ENCODE measurements at places on chromosomes 1 and 21.
A peak's percentile ranks its signal among the peaks of the same experiment; 100 is the strongest.

GRCh38 chr1:50996083-50996482 is 26.0 kb downstream of the CDKN2C start:
- DNase-seq: no peak

- no peak for DNase-seq
Observed at GRCh38 chr21:45864436-45864835, 117.1 kb upstream of the COL6A1 start.

- no peak for DNase-seq
Observed at GRCh38 chr1:67612788-67613241, 72.2 kb upstream of the GADD45A start.

DNA sequence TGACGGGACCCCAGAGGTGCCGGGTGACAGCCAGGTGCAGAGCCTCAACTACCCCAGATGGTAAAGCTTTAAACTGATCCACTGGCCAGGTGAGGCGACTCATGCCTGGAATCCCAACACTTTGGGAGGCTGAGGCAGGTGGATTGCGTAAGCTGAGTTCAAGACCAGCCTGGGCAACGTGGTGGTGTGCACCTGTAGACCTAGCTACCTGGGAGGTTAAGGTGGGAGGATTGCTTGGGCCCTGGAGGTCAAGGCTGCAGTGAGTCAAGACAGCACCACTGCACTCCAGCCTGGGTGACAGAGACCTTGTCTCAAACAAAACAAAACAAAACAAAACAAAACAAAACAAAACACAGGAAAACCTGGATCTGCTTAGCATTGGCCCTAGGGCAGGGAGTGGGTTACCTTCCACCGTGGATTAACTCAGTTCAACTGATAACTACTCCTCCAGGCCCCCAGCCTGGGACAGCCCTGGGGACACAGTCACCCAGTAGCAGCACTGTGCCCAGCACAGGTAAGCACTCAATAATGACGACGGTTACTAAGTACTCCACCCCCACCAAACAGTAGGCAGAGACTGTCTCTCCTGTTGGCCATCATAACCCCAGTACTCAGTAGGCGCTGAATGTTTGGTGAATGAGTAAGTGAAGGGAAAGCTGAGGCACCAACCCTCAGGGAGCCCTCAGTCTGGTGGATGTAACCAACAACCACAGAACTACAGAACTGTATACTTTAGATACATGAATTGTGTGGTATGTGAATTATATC is 21.6 kb downstream of the SLC66A1 start:
- DNase-seq: no peak

GRCh38 chr1:54798769-54799641 is 2.1 kb downstream of the TTC22 start:
- DNase-seq: no peak

GRCh38 chr1:66996018-66996682 is 57.8 kb downstream of the SLC35D1 start:
- DNase-seq: peak; percentile 57

- no peak for DNase-seq
Observed at GRCh38 chr21:43192501-43193081, 23.8 kb downstream of the CRYAA start.

GRCh38 chr1:147089457-147089856 is 82.8 kb downstream of the PRKAB2 start:
- no peak for DNase-seq

DNA sequence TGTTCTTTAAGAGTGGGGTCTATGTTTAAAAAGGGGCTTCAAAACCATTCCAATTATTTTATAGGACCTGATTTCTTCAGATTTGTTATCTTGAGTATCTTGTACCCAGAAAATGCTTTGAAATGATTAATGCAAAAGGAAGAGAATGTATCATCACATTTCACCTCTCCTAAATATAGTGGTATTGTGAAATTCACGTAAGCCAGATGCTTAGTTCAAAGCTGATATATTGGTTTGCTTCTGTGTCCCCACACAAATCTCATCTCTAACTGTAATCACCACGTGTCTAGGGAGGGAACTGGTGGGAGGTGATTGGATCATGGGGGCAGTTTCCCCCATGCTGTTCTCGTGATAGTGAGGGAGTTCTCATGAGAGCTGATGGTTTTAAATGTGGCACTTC is 8.5 kb downstream of the SOAT1 start:
- no peak for DNase-seq

- no peak for DNase-seq
Observed at GRCh38 chr1:87650306-87650705, 321.6 kb downstream of the LMO4 start.

- no peak for DNase-seq
Observed at GRCh38 chr1:69754521-69754920, 186.8 kb downstream of the LRRC7 start.

DNA sequence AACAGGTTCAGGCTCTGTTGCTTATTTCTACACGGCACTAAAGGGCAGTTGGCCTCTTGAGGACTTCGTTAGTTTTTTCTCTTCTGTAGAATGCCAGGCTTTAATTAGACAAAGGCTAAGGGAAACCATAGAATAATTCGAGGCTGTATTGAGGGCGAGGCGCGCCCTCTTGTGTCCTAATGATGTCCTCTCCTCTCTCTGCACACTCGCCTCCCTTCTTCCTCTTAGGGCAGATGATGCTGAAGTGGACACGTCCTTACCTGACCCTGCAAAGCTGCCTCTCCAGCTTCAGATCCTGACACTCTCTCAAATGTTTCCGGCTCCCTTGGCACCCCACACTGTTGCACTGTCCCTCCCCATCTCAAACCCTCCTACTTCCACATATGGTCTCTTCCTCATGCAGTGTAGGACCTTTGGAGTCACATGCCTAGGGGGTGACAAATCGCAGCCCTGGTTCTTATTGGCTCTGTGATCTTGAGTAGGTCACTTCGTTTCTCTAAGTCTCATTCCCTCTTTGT is 1.9 kb upstream of the ZSCAN20 start:
- peak; percentile 93 for DNase-seq

GRCh38 chr1:58855274-58856165 is 71.7 kb upstream of the JUN start:
- DNase-seq: no peak

DNA sequence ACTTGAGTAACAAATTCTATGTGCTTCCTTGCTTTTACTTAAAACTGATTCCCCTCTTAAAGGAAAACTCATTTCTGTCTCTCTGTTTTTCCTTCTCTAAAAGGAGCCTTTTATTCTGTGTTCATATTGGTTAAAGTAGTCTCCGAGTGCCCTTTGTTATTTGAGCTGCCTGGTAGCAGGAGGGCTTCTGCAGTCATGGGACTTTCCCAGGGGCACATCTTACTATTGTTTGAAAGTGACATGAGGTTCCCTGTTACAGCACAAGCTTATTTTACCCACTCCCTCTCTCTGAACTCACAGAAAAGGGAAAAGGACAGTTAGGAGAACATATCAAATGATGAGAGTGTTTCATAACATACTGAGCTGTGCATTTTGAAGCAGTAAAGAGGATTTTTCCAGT is 58.1 kb upstream of the ANGPTL1 start:
- DNase-seq: no peak

- no peak for DNase-seq
Observed at GRCh38 chr1:201605385-201606010, 66.6 kb downstream of the NAV1 start.

DNA sequence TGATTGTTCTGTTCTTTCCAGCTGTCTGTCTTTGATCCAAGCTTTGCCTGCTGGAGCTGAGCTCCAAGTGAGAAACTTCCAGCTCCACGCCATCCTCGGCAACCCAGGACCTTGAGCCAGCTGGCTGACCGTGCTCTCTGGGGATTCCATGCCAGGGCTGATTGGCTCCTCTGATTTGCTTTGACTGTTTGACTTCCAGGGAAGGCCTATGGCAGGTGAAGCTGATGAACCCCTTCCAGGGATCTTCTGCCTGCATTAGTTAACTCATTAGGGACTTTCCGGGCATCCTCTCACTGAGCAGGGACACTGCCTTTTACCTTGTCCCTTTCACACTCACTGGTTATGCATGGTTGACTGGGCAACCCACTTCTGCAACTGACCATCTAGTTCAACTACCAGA is 406.1 kb downstream of the RPS6KC1 start:
- no peak for DNase-seq

DNA sequence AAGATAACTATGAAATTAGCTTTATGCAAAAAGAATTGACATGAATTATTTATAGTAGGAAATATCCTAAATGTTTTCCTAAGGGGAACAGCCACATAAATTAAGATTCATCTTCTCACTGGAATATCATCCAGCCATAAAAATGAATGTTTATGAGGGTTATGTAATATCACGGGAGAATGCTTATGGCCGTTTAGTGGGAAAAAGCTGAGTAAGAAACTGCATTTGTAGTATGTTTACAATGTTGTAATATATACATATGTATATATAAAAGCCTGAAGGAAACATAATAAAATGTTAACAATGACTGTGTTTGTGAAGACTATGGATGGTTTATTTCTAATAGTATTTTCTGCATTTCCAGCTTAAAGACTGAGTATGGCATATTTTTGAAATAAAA is 152.3 kb upstream of the DNAH14 start:
- DNase-seq: no peak

DNA sequence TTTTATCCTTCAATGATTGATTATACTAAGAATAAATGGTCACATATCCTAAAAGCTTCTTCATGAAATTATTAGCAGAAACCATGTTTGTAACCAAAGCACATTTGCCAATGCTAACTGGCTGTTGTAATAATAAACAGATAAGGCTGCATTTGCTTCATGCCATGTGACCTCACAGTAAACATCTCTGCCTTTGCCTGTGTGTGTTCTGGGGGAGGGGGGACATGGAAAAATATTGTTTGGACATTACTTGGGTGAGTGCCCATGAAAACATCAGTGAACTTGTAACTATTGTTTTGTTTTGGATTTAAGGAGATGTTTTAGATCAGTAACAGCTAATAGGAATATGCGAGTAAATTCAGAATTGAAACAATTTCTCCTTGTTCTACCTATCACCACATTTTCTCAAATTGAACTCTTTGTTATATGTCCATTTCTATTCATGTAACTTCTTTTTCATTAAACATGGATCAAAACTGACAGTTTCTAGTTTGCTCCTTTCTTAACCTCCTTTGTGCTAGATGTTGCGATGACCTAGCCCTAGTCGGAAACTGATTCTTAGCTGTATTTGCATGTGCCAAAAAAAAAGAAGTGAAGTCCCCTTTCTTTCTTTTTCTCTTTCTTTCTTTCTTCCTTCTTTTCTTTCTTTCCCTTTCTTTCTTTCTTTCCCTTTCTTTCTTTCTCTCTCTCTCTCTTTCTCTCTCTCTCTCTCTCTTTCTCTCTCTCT is 45.1 kb downstream of the MAP3K7CL start:
- no peak for DNase-seq

DNA sequence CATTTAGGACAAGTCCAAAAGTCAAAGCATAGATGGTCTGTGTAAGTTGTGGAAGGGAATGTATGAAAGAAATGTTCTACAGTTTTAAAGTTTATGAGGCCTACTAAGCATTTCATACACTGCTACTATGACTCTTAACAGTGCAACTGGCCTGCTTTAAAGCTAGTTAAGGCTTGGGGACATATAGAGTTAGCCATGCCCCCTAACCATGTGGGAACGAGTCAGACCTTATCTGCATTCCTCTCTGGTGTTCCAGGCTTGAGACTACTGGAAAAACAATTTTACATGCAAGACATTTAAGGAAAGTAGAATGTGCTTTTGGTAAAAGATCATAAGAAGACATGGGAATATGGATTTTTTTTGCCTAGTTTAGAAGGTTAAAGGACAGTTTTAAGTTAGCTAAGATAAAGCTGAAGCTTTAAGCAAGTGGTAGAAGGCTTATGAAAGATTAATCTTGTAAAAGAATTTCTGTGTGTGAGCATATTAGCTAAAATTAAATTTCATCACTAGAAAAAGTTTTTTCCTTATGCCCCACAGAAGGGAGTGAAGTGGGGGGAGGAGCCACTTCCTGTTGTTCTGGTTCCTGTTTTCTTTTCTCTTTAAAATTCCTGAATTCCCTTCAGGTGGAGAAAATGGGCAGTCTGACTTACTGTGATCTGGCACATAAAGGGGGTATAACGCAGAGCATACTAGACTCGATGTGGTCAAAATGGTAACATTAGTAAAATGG is 8.9 kb upstream of the CD48 start:
- no peak for DNase-seq

DNA sequence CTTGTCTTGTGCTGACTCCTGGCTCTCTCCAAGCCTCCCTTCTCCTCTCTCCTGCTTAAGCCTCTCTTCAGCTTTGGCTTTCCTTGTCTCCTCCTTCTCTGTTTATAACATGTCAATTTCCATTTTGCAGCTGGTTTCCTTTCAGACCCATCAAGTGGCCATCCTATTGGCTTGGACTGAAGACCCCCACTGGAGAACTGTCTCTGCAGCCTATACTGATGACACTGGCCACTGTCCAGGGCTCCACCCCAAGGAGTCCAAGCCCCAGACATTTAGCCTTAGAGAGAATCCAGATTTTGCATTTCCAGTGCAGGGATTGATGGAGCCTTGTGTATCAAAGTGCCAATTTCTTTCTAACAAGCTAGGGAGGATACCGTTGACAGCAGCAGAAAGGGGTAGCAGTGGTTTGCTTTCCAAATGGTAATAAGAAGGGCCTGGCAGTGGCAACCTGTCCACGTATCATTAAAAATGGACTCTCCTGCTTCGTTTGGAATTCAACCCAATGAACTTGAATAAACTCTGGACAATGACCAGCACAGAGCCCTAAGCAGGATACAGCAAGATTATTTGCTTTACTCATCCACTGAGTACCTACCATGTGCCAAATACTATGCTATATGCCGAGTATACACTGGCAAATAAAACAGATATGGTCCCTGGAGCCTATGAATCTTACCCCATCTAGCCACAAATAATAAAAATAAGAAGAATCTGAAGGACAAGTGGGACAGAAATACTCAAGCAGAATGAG is 6.5 kb downstream of the OVAAL start:
- no peak for DNase-seq

DNA sequence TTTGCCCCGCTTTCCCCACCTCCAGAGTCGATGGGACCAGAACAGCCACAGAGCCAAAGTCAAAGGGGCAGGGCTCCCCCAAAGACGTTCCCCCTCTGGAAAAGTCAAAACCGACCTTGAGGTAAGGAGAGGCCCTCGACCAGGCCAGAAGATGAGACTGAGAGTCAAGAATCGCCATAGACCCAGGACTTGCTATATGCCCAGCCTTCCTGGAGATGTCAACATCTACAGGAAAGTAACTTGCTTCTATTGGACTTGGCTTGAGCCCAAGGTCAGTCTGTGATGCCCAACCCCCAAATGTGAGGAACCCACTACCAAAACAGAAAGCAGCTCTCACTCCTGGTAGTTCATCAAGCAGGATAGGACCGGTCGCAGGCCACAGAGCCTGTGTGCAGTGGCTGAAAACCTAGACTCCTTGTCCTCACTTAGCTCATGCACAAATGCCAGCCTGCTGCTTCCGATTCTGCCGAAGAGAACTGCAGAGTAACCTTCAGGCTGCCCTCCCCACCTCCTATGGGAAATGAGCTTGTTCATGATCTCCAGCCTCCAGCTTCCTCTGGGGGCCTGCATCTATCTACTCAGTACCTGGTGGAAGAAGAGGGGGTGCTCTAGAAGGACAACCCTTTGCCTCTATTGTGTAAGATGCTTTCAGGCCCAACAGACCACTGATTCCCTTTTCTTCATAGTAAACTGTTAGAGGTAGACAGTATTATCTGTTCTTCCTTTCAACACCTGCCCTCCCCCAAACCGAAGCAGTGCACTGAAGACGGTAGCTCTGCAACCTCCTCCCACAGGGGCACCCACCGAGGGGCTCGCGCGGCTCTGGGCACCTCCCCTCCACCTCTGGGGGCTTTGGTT is 1.4 kb downstream of the ACOT7 start:
- DNase-seq: no peak

Measured in hippocampal formation (tissue), 2 donors.